ENCODE measurements at places on chromosomes 5 and 9.

DNA sequence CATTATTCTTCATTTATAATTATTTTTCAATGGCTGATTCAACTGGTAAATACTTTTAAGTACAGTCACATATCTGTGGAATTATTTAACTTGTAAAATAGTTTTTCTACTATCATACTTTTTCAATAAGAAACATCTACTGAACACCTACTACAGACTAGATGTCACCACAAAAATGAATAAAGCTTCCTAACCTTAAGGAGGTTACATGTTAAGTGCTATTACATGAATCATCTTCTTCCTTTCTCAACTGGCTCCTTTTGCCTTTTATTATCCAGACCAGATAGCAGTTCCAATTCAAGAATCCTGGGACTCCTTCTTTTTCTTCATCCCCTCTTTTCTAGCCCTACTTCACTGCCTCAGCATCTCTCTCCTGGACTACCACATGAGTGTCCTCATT, 4.7 kb downstream of the PGGT1B start:
- no peak for DNase-seq

DNA sequence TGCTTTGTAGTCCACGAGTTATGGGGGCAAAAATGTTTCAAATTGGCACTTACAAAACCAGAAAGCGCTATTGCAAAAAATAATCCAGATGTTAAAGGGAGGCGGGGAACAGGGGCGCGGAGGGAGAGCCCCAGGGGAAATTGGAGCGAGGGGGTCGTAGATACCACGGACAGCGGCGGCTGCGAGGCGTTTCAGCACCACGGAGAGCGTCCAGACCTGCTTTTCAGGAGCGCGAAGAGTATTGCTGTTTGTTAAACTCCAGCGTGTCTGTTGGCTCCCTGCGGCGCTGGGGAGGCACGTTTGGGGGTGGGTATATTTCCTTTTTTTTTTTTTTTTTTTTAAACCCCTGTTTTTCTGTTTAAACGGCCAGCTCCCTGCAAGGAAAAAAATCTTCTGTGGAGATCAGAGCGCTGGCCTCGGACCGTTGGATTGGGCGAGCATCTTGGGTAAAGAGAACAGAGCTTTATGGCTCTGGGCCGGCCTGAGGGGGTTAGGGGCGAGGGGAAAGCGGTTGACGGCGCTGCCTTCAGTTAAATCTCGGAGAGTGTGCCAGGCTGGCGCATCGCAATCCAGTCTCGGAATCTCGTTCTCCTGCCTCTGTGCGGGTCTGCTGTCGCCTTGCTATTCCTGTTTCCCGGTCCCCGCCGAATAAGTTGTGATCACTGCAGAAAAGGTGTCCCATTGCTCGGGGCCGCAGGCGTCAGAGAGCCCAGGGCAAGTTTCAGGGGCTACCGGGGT, at the start of gene GLRA1:
GLRA1 (minus strand) TSS at position 288 of the 738 bp plus-strand sequence. CDS start 302 bp downstream, outside the sequence.
- DNase-seq, result peak; percentile 40

DNA sequence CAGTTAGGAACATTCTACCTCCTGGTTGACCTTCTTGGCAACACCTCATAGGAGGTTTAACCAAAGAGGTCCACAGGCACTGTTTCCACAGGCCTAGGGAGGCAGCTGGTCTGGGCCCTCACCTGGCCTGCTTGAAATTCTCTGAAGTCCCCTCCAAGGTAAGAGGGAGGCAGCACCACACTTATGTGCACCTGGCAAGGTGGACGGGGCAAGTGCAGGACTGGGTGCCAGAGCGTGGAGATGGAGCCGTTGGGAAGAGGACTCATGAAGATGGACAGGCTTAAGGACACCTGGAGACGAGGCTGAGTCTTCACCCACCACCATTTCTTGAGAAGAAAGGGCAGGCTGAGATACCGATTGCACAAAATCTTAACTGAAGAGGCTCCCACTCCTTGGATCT, 6.6 kb upstream of the BARHL1 start:
- DNase-seq, result no peak

DNA sequence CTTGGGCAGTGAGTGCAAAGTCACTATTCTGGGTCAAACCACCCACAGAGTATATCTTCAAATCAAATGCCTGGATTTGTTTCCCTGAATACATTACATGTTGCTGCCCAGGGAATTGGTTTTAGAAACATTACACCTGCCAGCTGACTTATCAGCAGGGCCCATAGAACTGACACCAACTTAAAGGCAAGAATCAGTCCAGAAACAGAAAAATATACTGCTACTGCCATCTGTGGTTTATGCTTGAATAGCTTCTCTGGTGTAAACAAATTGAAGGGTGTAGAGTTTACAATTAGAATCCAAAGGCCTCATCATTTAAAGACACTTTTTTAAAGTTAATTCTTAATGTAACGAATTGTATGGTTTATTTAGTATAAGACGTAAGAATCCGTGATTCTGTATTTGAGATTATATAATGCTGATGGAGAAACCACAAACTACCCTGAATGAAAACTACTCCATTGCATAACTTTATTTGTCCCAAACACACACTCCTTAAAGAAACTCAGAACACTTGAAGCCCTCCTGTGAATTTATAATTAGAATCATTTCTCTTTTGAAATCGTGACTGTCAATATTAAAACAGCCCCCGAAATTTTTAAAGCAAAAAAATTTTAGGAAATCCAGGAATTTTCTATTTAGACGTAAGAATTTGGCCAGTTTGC, 6.2 kb downstream of the NR6A1 start:
- no peak for DNase-seq

DNA sequence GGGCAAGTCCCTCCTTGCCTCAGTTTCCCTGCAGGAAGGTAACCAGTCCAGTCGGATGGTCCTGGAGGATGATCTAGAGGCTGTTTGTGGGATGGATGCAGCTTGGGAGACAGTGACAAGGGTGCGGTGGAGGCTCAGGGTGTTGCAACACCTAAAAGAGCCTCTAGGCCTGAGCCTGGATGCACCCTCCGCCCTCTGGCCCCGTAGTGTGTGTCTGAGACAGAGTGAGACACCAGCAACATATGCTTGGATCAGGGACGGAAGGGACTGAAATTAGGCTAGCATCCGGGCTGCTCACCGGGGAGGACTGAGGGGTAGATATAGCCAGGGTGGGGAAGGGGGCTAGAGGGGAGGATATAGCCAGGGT, 1.1 kb downstream of the CRAT start:
- no peak for DNase-seq

- no peak for DNase-seq
Observed at GRCh38 chr5:142222225-142222865, 102.5 kb downstream of the SPRY4 start.

GRCh38 chr5:60349891-60350415, 350.0 kb downstream of the DEPDC1B start:
- no peak for DNase-seq

- no peak for DNase-seq
Observed at GRCh38 chr9:91755761-91756509, 194.1 kb downstream of the ROR2 start.

GRCh38 chr5:143154510-143155370, 248.7 kb downstream of the NR3C1 start:
- no peak for DNase-seq

- DNase-seq, result no peak
Observed at GRCh38 chr5:155728146-155728856, 598.7 kb upstream of the SGCD start.

DNA sequence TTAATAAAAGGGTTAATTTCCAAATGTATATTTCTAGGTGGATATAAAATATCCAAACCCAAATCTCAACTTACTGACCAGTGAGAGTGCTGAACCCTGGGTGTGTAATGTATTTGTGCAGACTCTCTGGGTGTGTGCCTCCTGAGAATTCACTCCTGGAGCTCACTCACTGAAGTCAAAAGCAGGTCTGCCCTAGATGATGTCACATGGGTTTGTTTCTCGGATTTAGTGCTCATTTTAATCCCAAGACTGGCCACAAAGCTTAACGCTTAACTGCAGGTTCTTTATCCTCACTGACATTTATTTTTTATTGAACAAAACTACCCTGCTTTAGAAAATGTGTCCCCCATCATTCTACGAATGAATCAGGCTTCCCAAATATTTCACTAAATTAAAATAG, 179.4 kb downstream of the PPP2R2B start:
- no peak for DNase-seq

DNA sequence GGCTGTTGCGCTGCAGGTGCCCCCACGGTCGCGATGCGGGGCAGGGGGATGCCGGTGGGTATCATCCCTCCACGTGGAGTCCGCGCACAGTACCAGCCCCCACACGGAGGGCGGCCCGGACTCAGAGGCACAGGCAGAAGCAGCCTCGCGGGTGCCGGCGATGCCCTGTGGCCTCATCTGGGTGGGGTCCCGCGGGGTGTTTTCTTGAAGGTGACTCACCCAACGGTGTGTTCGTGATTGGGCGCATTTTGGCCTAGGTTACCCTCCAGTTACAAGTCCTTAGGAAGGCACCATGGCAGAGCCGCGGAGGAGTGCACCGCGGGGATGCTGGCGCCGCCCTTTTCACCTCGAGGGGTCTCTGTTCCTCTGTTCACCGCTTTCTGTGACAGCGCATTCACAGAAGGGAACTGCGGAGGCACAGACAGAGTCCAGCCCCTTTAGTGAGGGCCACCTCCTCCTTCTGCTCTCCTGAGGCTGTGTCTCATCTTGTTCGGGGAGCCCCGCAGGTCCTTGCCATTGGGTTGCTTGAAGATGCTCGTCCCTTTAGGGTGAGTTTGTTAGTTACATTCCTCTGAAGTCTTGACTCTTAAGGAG, 21.6 kb upstream of the EXOC3 start:
- DNase-seq, result no peak

Data from GM12891 (cell line).